ENCODE measurements at places on chromosomes 11 and 22.

DNA sequence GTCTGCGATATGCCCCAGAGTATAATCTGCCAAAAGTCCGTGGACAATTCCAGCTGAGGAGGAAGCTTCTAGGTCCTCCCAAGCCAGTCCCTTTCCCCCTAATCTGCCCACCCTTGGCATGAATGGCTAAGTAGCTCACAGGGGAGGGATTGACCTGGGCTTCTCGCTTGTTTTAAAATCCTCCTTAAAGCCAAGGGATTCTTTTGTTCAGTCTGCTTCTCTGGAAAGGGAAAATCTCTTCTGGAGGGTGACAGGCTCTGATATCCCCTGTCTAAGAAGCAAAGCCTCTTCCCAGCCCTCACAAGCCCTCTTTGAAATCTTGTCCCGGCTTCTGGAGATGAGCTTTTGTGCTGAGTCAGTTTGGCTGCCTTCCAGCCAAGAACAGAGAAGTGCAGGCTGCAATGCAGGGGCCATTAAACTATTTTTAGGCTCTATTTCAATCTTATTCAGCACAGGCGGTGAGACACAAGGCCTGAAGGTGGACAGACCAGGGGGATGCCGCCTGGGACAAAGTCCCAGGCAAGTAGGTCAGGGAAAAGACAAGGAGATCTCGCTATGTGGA is 23.9 kb downstream of the NEFH start:
- no peaks in the 10 kb centered on the region for H3K4me1 ChIP-seq
- no peak for DNase-seq
- no peaks in the 10 kb centered on the region for H3K27me3 ChIP-seq
- peaks cover 30% of the 10 kb centered on the region for H3K36me3 ChIP-seq

GRCh38 chr11:11605181-11605580 is 16.6 kb downstream of the GALNT18 start:
- peaks cover 15% of the 10 kb centered on the region for H3K4me1 ChIP-seq
- no peaks in the 10 kb centered on the region for H3K36me3 ChIP-seq
- no peaks in the 10 kb centered on the region for H3K27me3 ChIP-seq
- H3K4me3 ChIP-seq = no peak overlapping the region

GRCh38 chr11:45337583-45338360 is 51.6 kb upstream of the SYT13 start:
- no peaks in the 10 kb centered on the region for H3K36me3 ChIP-seq
- peaks cover 2% of the 10 kb centered on the region for H3K4me1 ChIP-seq
- H3K27ac ChIP-seq = no peak overlapping the region
- H3K4me3 ChIP-seq = no peak overlapping the region

DNA sequence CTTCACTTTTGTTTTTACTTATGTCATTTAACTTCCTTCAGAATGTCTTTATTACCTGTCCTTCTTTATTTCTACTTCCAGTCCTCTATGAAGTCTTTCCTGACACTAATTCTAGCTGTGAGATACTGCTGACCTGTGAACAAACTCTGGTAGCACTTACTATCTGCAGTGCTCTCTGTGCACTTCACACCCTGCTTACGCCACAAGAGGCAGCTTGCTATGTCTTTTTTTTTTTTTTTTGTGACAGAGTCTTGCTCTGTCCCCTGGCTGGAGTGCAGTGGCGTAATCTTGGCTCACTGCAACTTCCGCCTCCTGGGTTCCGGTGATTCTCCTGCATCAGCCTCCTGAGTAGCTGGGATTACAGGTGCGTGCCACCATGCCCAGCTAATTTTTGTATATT is 10.7 kb downstream of the STIM1 start:
- no peak overlapping the region for H3K4me3 ChIP-seq
- H3K36me3 ChIP-seq = peaks cover 3% of the 10 kb centered on the region
- H3K4me1 ChIP-seq = peaks cover 70% of the 10 kb centered on the region
- peak overlapping the region; percentile 76 for H3K27ac ChIP-seq

DNA sequence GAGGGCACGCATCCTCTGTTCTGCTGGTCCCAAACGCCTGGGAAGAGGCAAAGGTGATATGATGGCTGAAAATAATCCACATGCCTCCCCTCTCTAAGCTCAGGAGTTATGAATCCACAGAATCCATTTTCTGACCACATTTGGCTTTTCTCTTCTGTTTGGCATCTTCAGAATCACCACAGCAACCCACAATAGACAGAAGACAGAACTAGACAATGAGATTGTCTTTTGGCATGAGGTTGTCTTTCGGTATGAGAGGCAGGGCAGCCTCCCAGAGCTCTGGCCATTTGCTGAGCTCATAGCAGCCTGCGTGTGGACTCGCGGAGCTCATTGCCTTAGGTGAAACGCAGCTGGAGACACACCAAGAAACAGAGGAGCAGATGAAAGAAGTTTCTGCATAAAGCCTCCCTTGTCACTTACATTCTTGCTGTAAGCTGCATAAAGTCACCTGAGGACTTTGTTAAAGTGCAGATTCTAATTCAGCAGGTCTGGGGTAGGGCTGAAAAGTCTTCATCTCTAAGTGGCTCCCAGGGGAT is 868.0 kb downstream of the NTM start:
- H3K4me3 ChIP-seq = no peak overlapping the region
- no peak overlapping the region for H3K27ac ChIP-seq
- DNase-seq = no peak

DNA sequence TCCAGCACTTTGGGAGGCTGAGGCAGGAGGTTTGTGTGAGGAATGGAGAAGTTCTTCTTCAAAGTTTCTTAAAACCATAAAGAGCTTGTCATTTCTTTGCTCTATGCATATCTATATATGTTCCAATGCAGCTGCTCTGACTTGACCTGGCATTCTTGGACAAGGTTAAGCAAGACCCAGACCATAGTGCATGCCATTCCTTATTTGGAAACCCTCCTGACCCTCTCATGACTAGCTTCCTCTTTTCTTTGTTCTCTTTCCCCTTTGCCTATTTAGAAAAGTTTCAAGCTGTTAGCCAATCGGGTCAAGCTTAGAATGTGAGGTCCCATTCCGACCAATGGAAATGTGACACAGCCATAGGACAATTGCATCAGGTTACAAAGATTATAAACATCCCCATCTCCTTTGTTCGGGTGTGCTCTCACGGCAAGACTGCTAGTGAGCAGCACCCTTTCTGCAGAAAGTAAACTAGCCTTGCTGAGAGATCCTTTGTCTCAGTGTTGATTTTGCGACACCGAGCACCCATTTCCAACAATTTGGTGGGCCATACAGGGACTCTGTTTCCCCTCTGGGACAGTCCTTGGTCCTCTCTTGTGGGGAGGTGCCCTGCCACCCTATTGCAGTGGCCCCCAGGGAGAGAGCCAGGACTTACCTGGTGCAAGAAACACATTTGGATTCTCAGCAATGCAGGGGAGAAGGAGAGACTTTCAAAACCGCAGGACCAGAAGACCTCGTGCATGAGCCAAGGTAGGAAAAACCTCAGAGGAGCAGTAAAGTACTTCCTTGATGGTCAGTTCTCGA is 39.9 kb upstream of the ANO1 start:
- no peak for DNase-seq
- H3K36me3 ChIP-seq = no peaks in the 10 kb centered on the region
- H3K4me1 ChIP-seq = no peaks in the 10 kb centered on the region
- H3K27ac ChIP-seq = no peak overlapping the region
- H3K4me3 ChIP-seq = no peak overlapping the region

DNA sequence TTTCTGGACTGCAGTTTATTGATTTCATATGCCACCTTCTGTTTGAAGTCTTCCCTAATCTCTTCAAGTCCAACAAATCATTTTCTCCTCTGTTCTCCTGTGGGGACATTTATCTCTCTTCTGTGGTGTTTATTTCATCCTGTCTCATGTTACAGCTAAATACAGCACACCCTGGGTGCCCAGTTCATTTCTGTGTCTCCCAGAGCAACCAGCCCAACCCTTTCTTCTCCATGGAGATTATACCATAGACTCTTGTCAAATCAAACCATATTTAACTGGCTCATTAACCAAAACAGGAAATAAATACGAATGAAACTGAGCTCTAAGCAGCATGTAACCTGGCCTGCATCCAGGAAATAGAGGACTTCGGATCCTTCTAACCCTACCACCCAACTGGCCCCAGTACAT is at the start of gene MS4A8:
TSS of gene MS4A8 (plus strand) at position 329 of the 408 bp plus-strand sequence. CDS start 1,249 bp downstream, outside the sequence.
- H3K4me1 ChIP-seq = no peaks in the 10 kb centered on the region
- no peaks in the 10 kb centered on the region for H3K36me3 ChIP-seq
- H3K27me3 ChIP-seq = no peaks in the 10 kb centered on the region
- H3K27ac ChIP-seq = no peak within 1 kb of the TSS

DNA sequence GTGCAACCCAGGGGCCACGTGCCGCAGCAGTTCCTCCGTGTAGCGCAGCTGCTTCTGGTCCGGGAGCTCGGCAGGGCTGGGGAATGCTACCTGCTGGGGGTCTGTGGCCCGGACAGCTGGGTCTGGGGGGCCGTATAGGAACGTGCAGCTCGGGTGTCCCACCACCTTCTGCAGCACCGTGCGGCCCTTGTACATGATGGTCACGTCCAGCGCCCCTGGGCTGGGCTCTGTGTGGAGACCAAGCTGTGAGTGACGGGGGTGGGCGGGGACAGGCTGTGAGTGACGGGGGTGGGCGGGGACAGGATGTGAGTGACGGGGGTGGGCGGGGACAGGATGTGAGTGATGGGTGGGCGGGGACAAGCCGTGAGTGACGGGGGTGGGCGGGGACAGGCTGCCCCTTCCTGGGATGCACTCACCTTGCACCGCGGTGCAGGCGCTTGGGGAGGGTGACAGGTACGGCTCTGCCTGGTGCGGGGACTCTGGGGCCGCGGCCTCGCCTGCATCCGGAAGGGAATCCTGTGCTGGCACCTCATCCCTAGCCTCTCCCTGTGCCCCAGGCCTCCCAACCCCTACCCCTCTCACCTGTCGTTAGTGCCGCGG is 2.3 kb downstream of the IRF7 start:
- peaks cover 9% of the 10 kb centered on the region for H3K4me1 ChIP-seq
- no peak overlapping the region for H3K4me3 ChIP-seq
- H3K27me3 ChIP-seq = no peaks in the 10 kb centered on the region
- H3K27ac ChIP-seq = peak overlapping the region; percentile 47
- peaks cover 61% of the 10 kb centered on the region for H3K36me3 ChIP-seq

DNA sequence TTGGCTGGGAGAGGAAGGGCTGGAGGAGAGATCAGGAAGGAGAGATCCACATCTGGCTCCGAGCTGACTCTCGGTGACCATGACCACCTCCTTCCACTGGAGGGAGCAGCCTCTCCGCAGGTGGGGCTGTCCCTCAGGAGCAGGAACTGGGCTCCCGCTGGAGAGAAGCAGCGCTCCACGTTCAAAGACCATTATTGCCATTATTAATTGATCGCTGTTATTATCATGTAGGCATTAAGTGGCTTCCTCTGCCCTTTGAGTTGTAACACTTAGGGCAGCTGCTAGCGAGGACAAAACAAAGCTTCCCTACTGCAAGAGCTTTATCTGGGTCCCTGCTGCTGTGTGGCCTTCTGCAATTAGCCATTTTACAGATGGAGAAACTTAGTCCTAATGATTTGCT is 251.9 kb downstream of the ST3GAL4 start:
- no peak overlapping the region for H3K27ac ChIP-seq
- no peak for DNase-seq
- H3K36me3 ChIP-seq = no peaks in the 10 kb centered on the region
- peaks cover 12% of the 10 kb centered on the region for H3K27me3 ChIP-seq
- no peak overlapping the region for H3K4me3 ChIP-seq

GRCh38 chr11:128865490-128865889 is 1.6 kb downstream of the KCNJ1 start:
- peaks cover 2% of the 10 kb centered on the region for H3K27me3 ChIP-seq
- no peak overlapping the region for H3K27ac ChIP-seq
- no peak for DNase-seq
- H3K36me3 ChIP-seq = no peaks in the 10 kb centered on the region
- no peak overlapping the region for H3K4me3 ChIP-seq
- no peaks in the 10 kb centered on the region for H3K4me1 ChIP-seq

GRCh38 chr11:63015521-63016215 is at the start of gene SLC22A8:
Gene SLC22A8 (minus strand): TSS chr11:63015841. CDS start chr11:63014958, 883 bp downstream.
- H3K4me3 ChIP-seq = no peak within 1 kb of the TSS
- DNase-seq = no peak
- H3K27me3 ChIP-seq = peaks cover 13% of the 10 kb centered on the region
- H3K36me3 ChIP-seq = no peaks in the 10 kb centered on the region
- H3K4me1 ChIP-seq = no peaks in the 10 kb centered on the region

DNA sequence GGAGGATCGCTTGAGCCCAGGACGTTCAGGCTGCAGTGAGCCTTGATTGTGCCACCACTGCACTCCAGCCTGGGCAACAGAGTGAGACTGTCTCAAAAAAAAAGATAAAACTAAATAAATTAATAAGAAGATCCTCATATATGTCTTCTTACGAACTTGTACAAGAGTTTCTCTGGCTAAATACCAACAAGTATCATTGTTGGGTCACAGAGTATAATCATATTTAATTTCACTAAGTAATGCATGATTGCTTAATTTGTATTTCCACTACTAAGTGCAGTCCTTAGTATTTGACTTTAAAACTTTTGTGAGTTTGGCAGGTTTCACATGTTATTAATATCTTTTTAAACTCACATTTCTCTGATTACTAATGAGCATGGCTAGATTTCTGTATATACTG is 60.9 kb downstream of the PACS1 start:
- DNase-seq = no peak
- peaks cover 10% of the 10 kb centered on the region for H3K4me1 ChIP-seq
- no peak overlapping the region for H3K27ac ChIP-seq
- no peak overlapping the region for H3K4me3 ChIP-seq

DNA sequence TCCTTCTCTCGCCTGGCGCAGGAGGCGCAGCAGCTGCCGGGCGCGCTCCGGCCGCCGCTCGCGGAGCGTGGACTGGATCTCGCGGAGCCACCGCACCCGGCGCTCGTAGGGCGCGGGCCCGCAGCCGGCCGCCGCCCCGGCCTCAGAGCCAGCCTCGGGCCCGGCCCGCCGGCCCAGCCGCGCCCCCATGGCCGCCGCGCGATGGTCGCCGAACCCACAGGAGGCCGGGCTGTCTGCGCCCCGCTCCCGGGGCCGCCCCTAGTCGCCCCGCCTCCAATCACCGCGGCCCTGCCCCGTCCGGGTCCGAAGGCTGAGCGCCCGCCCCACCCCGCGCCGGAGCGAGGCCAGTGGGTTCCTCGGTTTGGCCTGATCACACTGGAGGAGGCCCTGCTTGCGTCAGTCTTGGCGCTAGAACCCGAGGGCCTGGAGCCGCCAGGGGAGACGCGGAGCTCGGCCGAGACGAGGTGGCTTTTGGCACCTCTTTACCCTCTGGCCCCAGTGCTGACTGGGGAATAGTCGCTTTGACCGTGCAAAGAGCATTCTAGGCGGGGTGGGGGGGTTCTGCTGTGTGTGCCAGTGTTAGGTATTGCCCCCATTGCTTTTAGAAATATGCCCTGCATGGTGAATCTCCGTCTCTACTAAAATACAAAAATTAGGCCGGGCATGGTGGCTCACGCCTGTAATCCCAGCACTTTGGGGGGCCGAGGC is at the start of gene LRRC75B:
TSS of gene LRRC75B (minus strand) at position 223 of the 708 bp plus-strand sequence. CDS start at position 189, 34 bp downstream.
- peak within 1 kb of the TSS; percentile 16 for H3K4me3 ChIP-seq
- no peaks in the 10 kb centered on the region for H3K36me3 ChIP-seq
- H3K27ac ChIP-seq = peak within 1 kb of the TSS; percentile 11
- peaks cover 4% of the 10 kb centered on the region for H3K4me1 ChIP-seq

- no peak for DNase-seq
- no peaks in the 10 kb centered on the region for H3K36me3 ChIP-seq
- H3K4me3 ChIP-seq = no peak overlapping the region
- H3K4me1 ChIP-seq = no peaks in the 10 kb centered on the region
Observed at GRCh38 chr11:60184824-60185511, 2.1 kb upstream of the MS4A6A start.

All from thymus (tissue), 14 donors.